ENCODE measurements at places on chromosomes 2 and 18.
A peak's percentile ranks its signal among the peaks of the same experiment; 100 is the strongest.

GRCh38 chr2:17184512-17184911 is 333.7 kb downstream of the RAD51AP2 start:
- no peak overlapping the region for H3K27ac ChIP-seq
- H3K4me3 ChIP-seq = no peak overlapping the region
- H3K36me3 ChIP-seq = no peaks in the 10 kb centered on the region
- no peaks in the 10 kb centered on the region for H3K4me1 ChIP-seq
- H3K27me3 ChIP-seq = no peaks in the 10 kb centered on the region

- H3K4me1 ChIP-seq = peaks cover 9% of the 10 kb centered on the region
- no peak overlapping the region for H3K27ac ChIP-seq
- peaks cover 5% of the 10 kb centered on the region for H3K36me3 ChIP-seq
- no peak overlapping the region for H3K4me3 ChIP-seq
- H3K27me3 ChIP-seq = no peaks in the 10 kb centered on the region
Observed at GRCh38 chr2:20330192-20330591, 20.5 kb downstream of the PUM2 start.

- peak; percentile 18 for DNase-seq
- peaks cover 2% of the 10 kb centered on the region for H3K36me3 ChIP-seq
- H3K27me3 ChIP-seq = no peaks in the 10 kb centered on the region
- peaks cover 13% of the 10 kb centered on the region for H3K4me1 ChIP-seq
Observed at GRCh38 chr2:33134086-33134771, 187.5 kb downstream of the LTBP1 start.

DNA sequence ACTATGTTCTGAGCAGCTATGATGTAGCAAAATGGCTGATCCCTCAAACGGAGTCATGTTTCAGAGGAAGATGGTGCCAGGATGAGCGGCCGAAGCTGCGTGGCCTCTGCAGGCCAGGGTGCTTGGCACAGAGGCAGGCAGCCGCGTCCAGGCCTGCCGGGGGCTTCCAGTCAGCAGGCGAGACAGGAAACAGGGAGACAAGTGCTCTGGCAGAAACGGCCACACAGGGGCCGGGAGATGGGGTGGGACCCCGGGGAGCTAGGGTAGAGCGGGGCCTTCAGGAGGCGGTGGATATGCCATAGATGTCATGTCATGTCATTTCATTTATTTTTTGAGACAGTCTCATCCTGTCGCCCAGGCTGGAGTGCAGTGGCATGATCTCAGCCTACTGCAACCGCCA is 50.7 kb downstream of the EIPR1 start:
- no peaks in the 10 kb centered on the region for H3K27me3 ChIP-seq
- no peak overlapping the region for H3K4me3 ChIP-seq
- H3K4me1 ChIP-seq = peaks cover 3% of the 10 kb centered on the region

GRCh38 chr18:42564761-42565160 is 550.7 kb downstream of the RIT2 start:
- no peaks in the 10 kb centered on the region for H3K4me1 ChIP-seq
- H3K27ac ChIP-seq = no peak overlapping the region
- H3K36me3 ChIP-seq = no peaks in the 10 kb centered on the region

- H3K4me1 ChIP-seq = peaks cover 4% of the 10 kb centered on the region
- peaks cover 79% of the 10 kb centered on the region for H3K27me3 ChIP-seq
- H3K36me3 ChIP-seq = no peaks in the 10 kb centered on the region
Observed at GRCh38 chr2:25165992-25166875, 2.1 kb downstream of the POMC start.

GRCh38 chr2:42029171-42029570 is 18.6 kb upstream of the PKDCC start:
- H3K4me1 ChIP-seq = peaks cover 40% of the 10 kb centered on the region
- no peaks in the 10 kb centered on the region for H3K27me3 ChIP-seq
- no peaks in the 10 kb centered on the region for H3K36me3 ChIP-seq
- H3K27ac ChIP-seq = peak overlapping the region; percentile 97

DNA sequence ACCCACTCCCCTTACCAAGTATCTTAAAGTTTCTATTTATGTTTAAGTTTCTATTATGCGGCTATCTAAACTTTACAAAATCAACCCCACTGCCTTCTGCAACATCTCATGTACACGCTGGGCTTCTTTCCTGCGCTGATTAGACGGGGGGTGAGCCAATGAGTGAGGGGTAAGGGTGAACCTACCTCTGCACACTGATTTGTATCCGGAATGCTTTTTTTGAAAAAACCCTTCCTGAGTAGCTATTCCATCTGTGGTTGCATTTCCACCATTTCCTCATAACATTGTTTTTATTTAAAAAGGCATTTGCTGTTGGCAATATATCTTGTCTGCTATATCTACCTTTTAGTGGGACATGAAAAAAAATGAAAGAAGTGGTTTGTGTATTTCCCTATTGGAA is 6.3 kb downstream of the ALPG start:
- H3K27ac ChIP-seq = no peak overlapping the region
- H3K4me3 ChIP-seq = no peak overlapping the region
- no peaks in the 10 kb centered on the region for H3K4me1 ChIP-seq
- peaks cover 68% of the 10 kb centered on the region for H3K27me3 ChIP-seq

DNA sequence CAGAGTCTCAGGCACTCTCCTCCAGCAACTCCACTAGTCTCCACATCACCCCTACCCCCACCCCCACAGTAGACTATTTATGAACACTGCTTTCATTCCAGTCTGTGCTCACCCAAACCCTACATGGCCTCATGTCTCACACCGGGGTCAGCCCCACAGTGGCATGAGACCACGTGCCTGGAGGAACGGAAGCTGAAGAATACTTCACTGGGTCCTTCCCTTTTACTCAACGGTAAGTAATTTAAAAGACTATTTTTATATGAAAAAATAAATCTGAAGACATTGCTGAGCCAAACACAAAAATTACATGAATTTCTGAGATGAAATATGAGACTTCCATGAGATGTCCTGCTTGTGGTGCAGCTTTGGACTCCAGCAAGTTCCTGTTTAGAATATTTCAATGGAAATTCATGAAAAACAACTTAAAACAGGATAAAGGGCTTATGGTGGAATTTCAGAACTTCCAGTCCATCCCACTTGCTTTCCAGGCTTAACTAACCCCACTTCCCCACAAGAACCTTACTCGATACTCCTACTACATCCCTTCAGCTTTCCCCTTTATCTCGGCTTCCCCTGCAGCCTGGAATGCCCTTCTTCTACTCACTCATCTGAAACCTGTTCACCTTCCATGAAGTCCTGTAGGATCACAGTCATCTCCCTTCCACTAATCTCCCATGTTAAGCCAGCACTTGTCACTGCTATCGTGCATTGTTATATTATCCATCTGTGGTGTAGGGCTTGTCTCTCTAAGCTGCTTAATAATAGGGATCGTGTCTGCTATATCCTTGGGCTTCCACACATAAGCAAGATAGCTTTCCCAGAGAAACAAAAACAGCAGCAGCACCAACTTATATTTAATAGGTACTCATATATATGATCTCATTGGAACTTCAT is 47.9 kb downstream of the SLC14A1 start:
- no peaks in the 10 kb centered on the region for H3K36me3 ChIP-seq
- no peak overlapping the region for H3K27ac ChIP-seq
- DNase-seq = no peak
- H3K4me1 ChIP-seq = no peaks in the 10 kb centered on the region
- no peaks in the 10 kb centered on the region for H3K27me3 ChIP-seq

- no peak for DNase-seq
- H3K27me3 ChIP-seq = no peaks in the 10 kb centered on the region
- no peak overlapping the region for H3K27ac ChIP-seq
- no peak overlapping the region for H3K4me3 ChIP-seq
- no peaks in the 10 kb centered on the region for H3K36me3 ChIP-seq
- peaks cover 9% of the 10 kb centered on the region for H3K4me1 ChIP-seq
Observed at GRCh38 chr2:26720322-26721114, 28.0 kb downstream of the KCNK3 start.

DNA sequence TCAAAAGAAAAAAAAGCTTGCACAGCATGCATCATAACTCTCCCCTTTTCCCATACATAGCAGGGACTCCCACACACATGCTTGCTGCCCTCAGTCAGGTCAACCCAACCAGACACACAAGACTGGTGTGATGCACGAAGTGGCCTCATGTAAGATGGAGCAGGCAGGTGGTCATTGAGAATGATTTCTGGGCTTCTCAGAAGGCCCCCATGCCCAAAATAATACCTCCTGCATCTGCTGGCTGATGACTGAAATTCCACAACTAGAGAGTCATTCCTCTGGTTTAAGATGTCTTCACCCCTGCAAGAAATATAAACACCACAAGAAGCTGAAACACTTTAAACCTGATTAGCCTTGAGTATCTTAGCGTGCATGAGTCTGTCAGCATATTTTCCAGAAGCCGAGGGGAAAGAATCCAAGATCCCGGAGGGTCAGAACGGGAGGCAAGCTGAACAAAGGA is 131.1 kb downstream of the AFF3 start:
- H3K36me3 ChIP-seq = peaks cover 13% of the 10 kb centered on the region
- no peak for DNase-seq
- H3K4me1 ChIP-seq = peaks cover 8% of the 10 kb centered on the region
- no peaks in the 10 kb centered on the region for H3K27me3 ChIP-seq
- no peak overlapping the region for H3K4me3 ChIP-seq
- H3K27ac ChIP-seq = no peak overlapping the region
